ENCODE measurements at places on chromosomes 2 and 18.

- no peak for DNase-seq
Observed at GRCh38 chr2:64914735-64915509, 74.3 kb upstream of the SLC1A4 start.

- no peak for DNase-seq
Observed at GRCh38 chr2:45680351-45680967, 29.0 kb downstream of the PRKCE start.

DNA sequence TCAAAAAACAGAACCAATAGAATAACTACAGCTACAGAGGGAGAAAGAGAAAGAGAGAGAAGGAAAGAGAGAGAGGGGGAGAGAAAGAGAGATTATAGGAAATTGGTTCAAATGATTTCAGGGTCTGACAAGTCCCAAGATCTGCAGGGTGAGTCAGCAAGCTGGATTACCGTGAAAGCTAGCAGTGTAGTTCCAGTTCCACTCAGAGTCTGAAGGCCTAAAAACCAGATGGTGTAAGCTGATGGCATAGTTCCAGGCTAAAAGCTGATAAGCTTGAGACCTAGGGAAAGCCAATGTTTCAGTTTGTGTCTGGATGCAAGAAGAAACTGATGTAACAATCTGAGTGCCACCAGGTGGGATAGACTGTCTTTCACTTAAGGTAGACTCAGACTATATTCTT, 397.7 kb downstream of the TRIB2 start:
- no peak for DNase-seq

DNA sequence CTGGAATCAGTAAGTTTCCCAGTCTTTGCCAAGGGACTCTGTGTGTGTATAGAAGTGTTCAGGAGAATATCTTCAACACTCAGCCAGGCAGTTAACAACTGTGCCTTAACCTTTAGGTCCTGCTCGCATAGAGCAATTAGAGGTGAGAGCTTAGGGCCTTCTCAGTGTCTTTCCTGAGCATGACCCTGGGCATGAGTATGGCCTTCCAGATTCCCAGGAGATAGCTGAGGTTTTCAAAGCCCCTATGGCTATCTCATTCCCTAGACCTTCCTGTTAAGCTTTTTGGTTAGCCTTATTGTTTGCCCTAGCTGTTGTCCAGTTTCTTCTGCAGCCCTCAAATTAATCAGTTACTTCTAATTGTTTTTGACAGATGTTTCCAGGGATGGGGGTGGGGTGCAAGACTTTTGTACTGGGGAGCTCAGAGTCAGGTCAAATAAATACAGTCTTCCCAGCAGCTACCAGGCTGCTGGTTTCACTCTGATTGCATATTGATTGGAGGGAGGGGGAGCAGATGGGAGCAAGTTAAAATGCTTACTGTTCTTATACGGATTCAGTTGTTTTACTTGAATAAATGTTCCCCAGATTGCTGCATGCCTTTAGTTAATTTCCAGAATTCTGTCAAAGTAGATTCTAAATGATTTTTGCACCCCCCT, 23.1 kb downstream of the PDK1 start:
- DNase-seq = no peak

DNA sequence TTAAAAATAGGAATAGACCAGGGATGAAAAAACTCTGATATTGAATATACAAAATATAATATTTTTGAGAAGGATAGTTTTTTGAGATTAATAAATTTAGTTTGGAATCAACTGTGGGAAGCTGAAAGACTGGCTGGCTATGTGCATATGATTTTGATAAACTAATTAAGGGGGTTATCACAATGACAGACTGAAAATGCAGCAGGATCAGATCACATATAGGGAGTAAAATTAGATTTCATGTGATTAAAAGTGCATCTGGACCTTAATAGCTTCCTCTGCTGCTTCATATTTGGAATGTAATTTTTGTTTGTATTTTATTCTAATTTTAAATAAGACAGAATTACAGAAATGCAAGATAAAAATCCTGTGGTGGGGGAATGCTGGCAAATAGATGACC, 111.7 kb downstream of the CCDC102B start:
- no peak for DNase-seq

DNA sequence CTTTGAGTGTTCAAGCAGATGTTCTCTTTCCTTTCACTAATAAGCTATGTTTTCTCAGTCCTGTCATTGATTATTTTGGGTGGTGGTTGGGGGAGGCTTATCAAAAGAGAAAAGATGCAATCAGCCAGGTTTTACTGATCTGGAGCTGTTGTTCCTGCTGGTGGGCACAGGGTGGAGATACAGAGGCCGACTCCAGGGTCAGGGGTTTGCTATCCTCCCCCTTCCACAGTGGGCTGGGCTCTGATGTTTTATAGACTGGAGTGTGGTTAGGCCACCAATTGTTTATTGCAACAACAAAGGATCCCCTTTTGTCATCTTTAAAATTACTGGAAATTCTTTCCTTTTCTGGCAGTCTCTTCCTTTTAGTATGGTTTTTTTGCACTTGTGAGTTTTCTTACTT, 120.5 kb downstream of the TANC1 start:
- DNase-seq = no peak

GRCh38 chr2:158990397-158991214, 22.2 kb downstream of the TANC1 start:
- peak; percentile 95 for DNase-seq

All from PC-9 (cell line).